Activated CD4-positive, alpha-beta T cell treated with anti-CD3 and anti-CD28 coated beads for 24 hours (primary cell): ENCODE measurements at places on chromosomes 2 and 18.

DNA sequence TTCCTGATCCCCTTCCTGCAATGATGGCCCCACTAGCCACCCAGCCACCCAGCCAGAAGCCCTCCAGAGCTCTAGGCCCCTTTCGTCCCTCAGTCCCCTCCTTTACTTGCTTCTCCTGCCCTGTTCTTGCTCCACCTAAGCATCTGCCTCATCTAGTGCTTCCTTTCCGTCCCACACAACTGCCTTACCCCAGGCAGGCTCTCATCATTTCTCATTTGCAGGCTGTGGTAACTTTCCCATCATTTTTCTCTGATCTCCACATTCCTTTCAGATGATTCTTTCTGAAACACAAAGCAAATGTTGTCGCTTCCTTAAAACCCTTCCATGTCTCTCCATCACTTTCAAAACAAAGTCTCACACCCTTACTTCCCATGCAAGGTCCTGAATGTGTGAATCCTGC, 459.8 kb downstream of the METTL4 start:
- DNase-seq: no peak

DNA sequence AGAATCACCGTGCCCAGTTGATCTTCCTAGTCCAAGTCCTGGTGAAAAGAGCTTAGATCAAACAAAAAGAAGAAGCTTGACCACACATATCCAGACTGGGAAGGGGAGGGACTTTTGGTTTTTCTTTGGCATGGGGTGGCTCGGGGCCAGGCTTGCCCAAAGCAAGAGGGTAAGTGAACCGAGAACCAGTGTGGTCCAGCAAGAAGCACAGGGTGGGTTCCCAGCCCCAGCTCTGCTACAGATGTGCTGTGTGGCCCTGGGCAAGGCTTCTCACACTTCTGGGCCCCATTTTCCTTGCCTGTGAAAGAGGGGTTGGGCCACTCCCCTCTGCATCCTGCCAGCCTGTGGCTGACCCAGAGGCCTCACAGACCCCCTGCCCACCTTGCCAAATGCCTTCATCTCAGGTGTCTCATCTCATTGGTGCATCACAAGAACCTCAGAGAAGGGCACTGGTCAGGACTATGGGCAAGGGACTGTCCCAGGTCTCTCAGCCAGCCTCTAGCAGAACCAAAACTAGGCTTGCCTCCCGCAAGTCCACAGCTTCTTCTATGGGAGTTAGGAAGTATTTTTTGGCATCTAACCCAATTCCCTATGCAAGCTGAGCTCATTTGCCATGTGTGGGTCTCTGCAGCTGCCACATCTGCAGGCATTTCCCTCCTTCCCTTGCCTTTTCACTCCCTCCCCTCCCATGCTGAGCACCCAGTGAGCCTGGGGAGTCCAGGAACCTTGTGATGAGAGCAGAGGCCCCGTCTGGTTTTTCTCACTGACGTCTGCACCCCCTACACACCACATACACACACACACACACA, 6.9 kb downstream of the ATP6V1B1 start:
- DNase-seq: no peak

- no peak for DNase-seq
Observed at GRCh38 chr18:57891707-57892391, 88.7 kb upstream of the ATP8B1 start.

DNA sequence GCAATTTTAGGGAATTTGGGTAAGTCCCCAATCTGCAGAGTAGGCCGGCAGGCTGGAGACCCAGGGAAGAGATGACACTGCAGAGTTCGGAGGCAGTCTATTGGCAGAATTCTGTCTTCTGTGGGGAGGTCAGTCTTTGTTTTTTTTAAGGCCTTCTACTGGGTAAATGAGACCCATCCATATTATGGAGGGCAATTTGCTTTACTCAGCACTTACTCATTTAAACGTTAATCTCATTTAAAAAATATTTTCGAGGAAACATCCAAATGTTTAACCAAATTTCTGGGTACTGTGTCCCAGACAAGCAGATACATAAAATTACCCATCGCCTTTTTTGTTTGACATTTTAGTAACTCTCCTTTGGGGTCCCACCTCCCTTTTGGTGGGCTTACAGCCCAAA, 139.5 kb downstream of the IRS1 start:
- DNase-seq: no peak

DNA sequence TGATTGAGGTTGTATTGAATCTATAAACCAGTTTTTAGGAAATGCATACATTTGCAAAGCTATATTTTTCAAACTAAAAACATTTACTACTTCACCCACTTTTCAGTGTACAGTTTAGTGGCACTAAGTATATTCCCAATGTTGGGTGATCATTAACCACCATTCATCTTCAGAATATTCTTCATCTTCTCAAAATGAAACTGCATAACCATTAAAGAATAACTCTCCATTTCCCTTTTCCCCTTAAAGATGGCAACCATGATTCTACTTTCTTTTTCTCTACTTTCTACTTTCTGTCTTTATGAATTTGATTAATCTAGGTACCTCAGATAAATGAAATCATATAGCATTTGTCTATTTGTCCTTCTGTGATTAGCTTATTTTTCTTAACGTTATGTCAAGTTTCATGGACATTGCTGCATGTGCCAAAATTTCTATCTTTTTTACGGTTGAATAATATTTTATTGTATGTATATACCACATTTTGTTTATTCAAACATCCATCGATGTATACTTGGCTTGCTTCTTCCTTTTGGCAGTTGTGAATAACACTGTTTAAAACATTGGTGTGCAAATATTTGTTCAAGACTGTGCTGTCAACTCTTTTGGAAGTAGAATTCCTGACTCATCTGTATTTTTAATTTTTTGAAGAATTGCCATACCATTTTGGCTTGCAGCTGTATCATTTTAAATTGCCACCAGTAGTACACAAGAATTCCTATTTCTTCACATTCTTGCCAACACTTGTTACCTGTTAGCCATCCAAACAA, 104.9 kb downstream of the RPRM start:
- no peak for DNase-seq

- DNase-seq: no peak
Observed at GRCh38 chr2:235050980-235051351, 99.1 kb downstream of the SH3BP4 start.

DNA sequence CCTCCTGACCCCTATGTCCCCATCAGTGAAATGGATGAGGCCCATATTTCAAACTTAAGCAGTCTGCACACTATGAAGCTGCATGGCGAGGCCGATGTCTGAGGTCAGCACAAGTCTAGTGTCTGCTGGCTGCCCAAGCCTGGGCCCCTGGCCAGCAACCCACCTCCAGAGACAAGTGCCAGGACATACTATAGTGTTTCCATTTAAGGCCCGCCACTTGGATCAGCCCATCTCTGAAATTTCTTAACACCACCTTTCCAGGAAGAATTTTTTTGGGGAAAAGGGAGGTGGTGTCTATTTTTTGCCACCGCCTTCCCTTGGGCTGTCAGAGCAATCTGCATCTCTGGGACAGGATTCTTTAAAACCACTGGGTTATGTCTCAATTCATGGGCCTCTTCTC, 1.8 kb downstream of the ACVR1 start:
- DNase-seq: no peak
